Activated naive CD8-positive, alpha-beta T cell treated with anti-CD3 and anti-CD28 coated beads, Interleukin-2, amount 10 ng/mL, durations not matched to agents 7 days and 5 days (primary cell): ENCODE measurements at places on chromosomes 5 and 9. TPM values are rescaled to one million over a fixed set of nuclear protein-coding genes. Genes with fewer than 3 reads are reported as not detected.

The HSPB3 gene
- total RNA-seq: not detected

The FLT4 gene
- 11.6 TPM for total RNA-seq

The ASS1 gene
- total RNA-seq: 2.6 TPM

The CDH9 gene
- total RNA-seq: not detected

The WHRN gene
- 10.5 TPM for total RNA-seq

The RETREG1 gene
- 50.9 TPM for total RNA-seq

The CDX1 gene
- total RNA-seq: not detected
